ENCODE measurements at places on chromosomes 4 and X.
A peak's percentile ranks its signal among the peaks of the same experiment; 100 is the strongest.

- DNase-seq: no peak
Observed at GRCh38 chr4:154781983-154782293, 866 bp downstream of the RBM46 start.

DNA sequence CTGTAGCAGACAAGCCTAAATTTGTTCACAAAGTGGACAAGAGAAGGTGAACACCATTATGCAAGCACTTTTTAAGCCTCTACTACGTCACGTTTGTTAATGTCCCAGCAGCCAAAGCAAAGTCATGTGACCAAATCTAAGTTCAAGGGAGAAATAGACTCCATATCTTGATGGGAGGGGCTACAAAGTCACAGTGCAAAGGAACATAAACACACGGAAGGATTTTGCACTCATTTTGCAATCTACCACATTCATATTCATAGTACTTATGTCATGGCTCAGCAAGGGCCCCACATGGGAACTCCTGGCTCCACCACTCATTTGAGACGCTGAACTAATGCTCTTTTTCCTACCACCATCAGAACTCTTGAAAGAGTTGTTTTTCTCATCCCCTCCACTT is 139.0 kb upstream of the JADE1 start:
- peak; percentile 22 for DNase-seq

- DNase-seq: no peak
Observed at GRCh38 chr4:7989654-7990053, 50.0 kb upstream of the AFAP1 start.

- no peak for DNase-seq
Observed at GRCh38 chrX:5057786-5058185, 1170.9 kb downstream of the NLGN4X start.
